ENCODE measurements at places on chromosomes 7 and 10.

GRCh38 chr7:66344166-66344565, 139.0 kb downstream of the TPST1 start:
- no peak for DNase-seq

DNA sequence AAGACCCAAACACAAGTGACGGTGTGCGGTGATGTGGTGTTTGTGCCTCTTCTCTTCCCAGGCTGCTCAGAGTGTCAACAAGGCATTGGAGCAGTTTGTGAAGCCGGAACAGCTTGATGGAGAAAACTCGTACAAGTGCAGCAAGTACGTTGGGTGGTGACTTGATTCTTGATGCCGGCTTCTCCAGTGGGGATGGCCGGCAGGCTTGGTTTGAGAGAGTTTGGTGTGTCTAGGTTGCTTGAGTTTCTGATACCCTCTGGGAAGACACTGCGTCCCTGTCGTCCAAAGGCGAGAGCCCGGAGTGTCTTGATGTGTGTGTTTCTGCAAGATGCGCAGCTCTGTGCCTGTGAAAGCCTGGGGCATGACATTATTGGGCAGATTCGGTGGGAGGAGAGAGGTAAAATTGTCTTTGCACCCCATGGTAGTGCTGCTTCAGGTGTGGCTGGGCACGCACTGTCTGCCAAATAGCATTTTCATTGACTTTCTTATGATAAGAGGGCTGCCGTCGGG, 111.8 kb downstream of the ANKRD61 start:
- no peak for DNase-seq

- DNase-seq, result no peak
Measured at GRCh38 chr10:26540601-26541000, 102.5 kb downstream of the APBB1IP start.

DNA sequence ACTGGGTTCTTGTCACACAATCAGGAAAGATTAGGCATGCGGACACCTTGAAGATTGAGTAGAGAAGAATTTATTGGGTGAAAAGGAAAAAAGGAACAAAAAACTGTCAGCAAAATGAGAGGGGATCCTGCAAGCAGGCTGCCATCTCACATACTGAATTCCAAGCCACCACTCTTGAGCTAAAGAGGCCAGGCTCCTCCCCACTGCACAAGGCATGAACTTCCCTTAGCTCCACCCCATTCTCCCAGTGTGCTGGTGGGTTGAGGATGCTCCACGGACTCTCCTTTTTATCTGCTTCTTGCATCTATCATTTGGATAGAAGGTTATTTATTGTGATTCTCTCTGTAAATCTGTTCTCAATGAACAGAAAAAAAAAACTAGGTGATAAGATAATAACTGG, 79.6 kb downstream of the ANKRD7 start:
- DNase-seq, result peak; percentile 44

GRCh38 chr7:101602082-101602481, 27.0 kb downstream of the MYL10 start:
- DNase-seq, result no peak
